Fibroblast of the conjunctiva (primary cell): ENCODE measurements at places on chromosomes 16 and 17.

GRCh38 chr17:78708510-78708973 lies 73.5 kb downstream of the CYTH1 start:
- DNase-seq: peak; percentile 80

- DNase-seq: no peak
These were observed 204.6 kb downstream of the STX8 start for GRCh38 chr17:9371019-9371418.

DNA sequence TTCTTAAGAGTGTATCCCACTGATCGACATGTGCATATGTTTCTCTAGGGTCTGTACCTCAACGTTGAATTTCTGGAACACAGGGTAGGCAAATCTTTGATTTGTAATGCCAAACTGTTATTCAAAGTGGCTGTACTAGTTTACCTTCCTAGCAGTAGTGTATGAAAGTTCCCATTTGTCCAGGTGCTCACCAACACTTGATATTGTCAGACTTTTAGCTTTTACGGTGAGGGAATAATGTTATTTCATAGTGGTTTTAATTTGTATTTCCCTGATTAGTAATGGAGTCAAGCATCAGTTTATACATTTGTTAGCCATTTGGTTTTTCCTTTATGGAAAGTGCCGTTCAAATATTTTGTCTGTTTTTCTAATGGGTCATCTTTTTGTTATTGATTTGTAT lies 20.3 kb downstream of the GSDMB start:
- DNase-seq: no peak

- no peak for DNase-seq
These were observed 62.1 kb downstream of the EPN2 start for GRCh38 chr17:19299214-19299747.

DNA sequence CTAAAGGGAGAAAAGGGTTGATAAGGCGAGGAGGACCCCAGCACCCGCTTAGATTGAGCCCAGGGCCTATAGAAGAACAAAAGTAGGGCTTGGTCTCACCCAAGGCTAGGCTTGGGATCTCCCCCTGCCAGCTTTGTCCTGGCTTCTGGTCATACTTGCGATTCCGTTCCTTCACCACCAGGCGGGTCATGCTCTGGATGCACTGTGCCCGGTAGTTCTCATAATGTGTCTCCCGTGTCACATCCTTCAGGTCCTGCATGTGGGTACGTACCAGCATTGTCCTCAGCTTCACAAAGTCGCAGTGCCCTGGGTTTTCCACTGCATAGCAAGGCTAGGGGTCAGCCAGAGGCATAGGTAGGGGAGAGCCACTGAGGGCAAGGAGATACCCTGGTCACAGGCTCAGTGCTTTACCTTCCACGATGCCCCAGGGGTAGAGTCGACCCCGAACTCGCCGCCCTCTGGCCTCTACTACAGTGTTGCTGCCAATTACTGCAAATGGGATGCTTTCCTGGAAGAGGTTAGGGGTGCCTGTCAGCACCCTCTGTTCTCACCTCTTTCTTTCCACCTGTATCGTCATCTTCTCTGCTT lies 6.5 kb upstream of the MTMR4 start:
- no peak for DNase-seq

DNA sequence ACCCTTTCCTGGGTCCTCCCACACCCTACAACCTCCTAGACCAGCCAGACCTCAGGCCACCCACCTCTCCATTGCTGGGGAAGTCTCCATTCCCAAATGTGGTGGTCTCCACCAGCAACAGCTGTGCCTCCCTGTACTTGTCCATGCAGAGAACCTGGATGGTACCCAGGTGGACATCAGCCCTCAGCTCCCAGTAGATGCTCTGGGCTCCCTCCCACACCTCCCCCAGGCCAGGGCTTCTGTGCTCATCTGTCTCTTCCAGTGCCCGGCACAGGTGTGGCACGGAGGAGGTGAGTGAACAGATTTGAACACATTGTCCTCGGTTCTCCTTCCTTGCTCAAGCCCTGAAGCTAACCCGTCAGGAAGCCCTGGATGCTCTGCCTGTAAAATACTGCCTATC lies 34.6 kb downstream of the LGALS9 start:
- DNase-seq: no peak
